Stimulated activated CD8-positive, alpha-beta memory T cell treated with anti-CD3 and anti-CD28 coated beads, Interleukin-4, amount 100 ng/mL, for 4 hours (primary cell): ENCODE measurements at places on chromosomes 3 and 15.

DNA sequence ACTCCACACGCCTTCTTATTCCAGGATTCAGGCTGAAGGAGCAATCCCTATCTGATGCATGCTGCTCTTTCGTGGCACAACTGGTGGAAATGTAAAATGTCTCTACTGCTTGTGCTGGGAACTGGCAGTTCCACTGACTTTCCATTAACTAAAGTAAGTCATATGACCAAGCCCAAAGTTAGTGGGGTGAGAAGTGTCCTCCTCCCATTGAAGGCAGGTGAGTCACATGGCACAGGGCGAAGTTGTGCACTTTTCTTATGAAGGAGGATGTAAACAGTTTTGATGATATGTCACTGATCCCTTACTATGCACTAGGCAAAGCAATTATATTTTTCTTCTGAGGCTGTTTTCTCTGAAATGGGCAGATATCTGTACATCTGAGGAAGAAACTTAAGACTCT is 51.6 kb downstream of the SLC7A14 start:
- no peak for DNase-seq

DNA sequence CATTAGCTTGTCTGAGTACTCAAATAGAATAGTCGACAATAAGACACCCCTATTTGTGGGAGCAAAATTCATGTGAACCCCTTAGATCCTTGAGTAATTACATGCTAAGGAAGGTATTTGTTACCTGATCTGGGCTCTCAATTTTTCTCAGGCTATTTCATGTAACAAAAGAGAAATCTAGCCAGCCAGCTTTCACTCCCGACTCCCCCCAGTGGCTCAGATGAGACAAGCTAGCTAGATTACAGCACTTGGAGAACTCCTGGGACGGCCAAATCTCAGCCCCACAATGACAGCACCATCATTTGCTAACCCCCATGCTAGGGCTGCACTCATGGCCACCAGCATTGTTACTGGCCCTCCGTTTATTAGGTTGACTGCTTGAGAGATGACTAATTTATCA is 41.3 kb downstream of the GLDN start:
- no peak for DNase-seq

DNA sequence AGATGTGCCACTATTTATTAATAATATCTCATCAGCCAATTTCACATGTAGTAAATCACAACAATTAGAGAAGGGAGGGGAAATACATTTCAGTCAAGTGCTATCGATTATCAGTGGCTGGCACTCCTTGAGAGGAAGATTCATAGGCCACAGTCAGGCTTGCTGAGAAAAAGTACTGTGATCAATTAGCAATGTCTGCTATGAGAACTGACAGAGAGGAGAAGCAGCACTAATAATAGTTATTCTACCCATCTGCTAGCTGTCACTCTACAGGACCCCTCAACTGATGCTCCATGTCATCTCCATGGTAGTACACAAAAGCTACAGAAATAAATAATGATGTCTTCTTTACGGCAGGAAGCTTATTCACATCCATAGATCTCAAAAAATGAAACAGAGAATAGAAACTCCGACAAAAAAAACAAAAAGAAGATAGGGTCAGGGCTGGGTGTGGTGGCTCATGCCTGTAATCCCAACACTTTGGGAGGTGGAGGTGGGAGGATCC is 351.3 kb downstream of the FOXP1 start:
- no peak for DNase-seq

DNA sequence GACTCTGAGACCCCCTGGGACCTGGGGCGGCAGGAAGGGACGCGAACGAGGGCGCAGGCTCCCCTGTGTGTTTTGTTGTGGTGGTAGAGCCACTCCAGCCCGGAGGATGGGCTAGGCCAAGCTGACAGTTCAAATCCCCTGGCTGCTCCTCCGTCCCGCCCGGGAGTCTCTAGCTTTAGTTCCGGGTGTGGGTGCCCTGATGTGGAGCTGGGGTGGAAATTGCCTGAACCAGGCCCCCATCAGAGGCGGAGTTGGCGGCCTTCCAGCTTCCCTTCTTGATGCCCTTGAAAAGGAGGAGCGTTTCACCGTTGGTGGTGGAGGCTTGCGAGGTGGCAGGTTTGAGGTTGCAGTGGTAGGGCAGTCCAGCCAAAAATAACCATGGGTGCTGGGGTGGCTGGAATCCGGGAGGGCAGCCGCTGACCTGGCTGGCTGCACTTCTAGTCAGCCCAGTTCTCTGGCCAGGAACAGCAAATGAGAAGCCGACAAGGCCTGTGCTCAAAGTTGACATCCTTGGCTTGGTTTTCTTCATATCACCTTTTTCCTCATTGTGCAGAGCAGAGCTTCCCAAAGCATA is 817 bp downstream of the CLK3 start:
- peak; percentile 44 for DNase-seq

- no peak for DNase-seq
Measured at GRCh38 chr3:87272718-87273341, 3.6 kb downstream of the POU1F1 start.

DNA sequence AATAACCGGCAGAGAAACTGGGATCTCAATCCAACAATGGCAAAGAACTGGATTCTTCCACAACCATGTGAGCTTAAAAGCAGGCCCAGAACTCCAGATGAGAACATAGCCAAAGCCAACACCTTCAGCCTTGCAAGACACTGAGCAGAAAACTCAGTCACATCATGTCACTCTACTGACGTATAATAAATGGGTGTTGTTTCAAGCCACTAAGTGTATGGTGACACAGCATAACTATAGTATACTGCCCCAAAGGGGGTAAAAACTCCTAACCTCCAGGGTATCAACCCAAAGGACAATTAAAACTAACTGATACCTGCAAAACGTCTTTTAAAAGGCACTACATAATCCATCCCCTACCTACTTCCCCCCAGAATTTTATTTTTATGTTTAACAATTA is 69.5 kb downstream of the TRANK1 start:
- DNase-seq, result no peak

DNA sequence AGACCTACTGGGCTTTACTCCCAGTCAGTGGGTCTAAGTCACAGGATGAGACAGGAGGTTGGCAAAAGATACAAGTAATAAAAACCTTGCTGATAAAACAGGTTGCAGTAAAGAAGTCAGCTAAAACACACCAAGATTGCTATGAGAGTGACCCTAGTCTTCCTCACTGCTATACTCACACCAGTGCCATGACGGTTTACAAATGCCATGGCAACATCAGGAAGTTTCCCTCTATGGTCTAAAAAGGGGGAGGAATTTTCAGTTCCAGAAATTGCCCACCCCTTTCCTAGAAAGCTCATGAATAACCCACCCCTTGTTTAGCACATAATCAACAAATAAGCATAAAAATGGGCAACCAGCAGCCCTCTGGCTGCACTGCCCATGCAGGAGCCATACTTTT is 966.7 kb upstream of the ROBO1 start:
- DNase-seq, result no peak

GRCh38 chr15:85744579-85744978 is 50.1 kb downstream of the KLHL25 start:
- no peak for DNase-seq

GRCh38 chr3:178525251-178525650 is 11.0 kb upstream of the KCNMB2 start:
- no peak for DNase-seq

DNA sequence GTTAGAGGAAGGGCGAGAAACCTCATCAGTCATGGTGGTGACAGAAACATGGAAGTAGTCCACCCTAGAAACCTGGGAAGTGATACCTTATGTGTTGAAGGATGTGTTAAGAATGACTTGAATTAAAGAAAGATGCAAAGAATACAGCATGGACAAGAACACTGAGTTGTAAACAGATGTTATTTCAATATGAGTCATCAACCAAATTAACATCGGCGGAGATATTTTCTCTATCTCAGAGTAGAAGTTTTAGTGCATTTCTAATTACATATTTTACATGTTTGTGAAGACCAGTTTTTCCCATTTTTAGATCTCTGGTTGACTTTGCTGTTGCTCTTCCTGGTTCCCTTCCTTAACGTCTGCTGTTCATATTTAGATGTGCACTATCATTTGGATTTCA is 268.8 kb upstream of the TBL1XR1 start:
- DNase-seq, result no peak
